Activated naive CD4-positive, alpha-beta T cell treated with anti-CD3 and anti-CD28 coated beads, Interleukin-2, amount 10 ng/mL, durations not matched to agents 7 days and 5 days (primary cell): ENCODE measurements at places on chromosomes 12 and 14.

- DNase-seq = no peak
These were observed 160.7 kb upstream of the TMTC1 start for GRCh38 chr12:29944269-29945000.

- no peak for DNase-seq
These were observed 78.6 kb downstream of the DAAM1 start for GRCh38 chr14:59267046-59267445.

GRCh38 chr12:70074510-70074909 lies 168.7 kb upstream of the CNOT2 start:
- DNase-seq = no peak

DNA sequence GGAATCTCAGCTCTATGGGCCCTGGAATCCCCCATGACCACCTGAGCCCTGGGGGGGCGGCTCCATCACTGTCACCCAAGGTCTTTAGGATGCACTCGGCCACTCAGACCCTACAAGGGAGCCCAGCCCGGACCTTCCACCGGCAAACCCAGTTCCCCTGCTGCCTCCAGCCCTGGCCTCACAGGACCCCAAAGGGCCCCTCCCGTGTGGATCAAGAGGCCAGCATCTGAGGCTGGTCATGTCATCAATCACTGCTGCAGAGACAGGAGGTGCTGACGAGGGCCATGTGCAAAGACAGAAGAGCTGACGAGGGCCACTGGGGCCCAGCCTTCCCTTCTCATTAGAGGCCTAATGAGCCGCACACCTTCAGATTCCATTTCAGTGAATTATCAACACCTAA lies 39.0 kb upstream of the SFSWAP start:
- no peak for DNase-seq

GRCh38 chr14:70879448-70879847 lies 27.8 kb upstream of the PCNX1 start:
- no peak for DNase-seq

DNA sequence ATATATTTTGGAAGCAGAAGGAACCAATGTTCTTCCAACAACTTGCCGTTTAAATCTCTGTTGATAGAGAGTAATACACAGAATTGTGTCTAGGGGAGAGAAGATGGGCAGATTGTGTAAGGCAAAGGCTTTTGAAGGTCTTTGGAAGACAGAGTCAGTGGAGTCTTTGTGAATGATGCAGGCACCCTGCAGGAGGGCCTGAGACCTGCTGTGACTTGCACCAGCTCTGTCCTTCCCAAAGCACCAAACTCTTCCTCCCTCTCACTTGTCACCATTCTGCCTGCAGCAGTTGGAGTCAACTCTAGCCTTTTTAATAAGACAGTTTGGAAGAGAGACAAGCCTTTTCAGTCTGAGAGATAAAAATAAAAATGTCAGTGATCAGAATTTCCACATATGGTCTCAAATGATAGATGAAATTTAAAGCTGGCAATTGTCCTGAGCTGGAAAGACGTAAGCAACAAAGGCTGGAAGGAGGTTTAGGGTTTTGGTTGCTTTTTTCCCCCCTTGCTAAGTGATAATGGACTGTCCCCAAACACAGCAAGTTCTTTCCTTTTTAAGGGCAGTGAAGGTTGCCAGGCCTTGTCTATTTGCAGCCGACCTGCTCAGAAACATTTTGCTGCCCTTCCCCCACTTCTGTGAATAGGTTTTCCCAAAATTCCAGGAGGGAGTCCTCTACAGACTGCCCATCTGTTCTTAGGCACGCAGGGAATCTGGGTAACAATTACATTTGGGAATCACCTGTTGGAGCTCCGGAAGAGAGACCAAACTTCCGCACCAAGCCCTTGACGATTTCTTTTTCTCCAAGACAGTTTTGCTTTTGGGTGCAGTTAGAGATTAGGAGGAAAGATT lies 103.0 kb upstream of the NTF3 start:
- no peak for DNase-seq

DNA sequence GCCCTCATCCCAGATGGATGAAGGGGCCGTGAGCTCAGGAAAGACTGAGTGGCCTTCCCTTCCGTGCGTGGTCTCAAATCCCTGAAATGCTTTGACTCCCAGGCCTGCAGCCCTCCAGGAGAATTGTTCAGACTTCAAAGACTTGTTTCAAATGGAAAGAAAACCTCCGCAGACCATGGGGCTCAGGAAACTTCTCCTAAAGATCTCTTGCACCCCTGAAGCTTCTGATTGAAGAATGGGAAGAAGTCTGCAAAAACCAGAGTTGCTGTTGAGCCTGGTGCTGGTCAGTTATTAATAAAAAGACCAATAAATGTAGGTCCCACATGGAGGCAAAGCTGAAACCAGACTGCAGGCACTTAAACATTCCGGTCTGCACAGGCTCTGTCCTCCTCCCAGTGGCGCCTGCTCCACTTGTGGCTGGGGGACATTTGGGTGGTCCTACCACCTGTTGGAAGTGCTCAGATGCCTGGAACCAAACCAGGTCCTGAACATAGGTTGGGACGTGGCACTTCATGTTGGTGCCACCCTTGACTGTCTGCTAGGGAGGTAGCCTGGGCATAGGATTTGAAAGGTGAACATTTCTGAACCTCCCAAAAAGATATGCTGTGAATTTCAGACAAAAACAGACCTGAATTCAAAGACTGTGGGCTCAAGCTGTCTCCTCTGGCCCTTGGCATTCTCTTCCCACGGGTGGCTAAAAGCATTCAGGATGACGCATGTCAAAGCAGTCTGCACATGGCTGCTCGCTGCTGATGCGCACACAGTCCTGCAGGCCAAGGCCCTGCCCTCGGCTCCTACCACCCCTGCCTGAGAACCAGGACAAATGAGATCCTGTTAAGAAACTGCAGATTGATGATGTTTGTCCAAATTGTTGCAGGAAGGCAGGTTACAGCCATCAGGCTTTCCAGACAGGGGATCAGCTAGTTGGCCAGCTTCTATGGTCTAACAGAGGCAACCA lies 36.2 kb upstream of the MEG3 start:
- no peak for DNase-seq

- DNase-seq = no peak
These were observed 142.7 kb downstream of the TBX5 start for GRCh38 chr12:114263056-114263805.

DNA sequence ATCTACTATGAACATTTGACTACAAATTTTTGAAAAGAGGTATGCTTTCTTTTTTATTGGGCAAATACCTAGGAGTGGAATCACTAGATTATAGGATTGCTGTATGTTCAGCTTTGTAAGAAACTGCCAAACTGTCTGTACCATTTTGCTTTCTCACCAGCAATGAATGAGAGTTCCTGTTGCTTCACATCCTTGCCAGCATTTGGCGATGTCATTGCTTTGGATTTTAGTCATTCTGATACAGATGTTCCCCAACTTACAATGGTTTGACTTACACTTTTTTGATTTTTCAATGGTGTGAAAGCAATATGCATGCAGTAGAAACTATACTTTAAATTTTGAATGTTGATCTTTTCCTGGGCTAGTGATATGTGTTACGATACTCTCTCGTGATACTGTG lies 328.7 kb downstream of the RAD51B start:
- DNase-seq = no peak

GRCh38 chr14:21987937-21988336 lies 314.3 kb upstream of the OR4E1 start:
- peak; percentile 33 for DNase-seq

- DNase-seq = no peak
These were observed 156.5 kb downstream of the KCNK10 start for GRCh38 chr14:88166616-88167015.

DNA sequence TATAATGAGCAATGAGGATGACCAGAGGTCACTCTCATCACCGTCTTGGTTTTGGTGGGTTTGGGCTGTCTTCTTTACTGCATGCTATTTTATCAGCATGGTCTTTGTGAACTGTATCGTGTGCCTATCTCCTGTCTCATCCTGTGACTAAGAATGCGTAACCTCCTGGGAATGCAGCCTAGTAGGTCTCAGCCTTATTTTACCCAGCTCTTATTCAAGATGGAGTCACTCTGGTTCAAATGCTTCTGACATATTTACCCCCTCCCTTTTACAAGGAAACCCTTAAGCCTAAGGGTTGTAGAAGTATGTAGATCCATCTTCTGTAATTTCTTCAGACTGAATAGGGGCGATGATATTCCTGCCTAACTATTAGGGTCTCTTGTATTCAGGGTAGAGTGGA lies 8.4 kb downstream of the IFI27L1 start:
- DNase-seq = no peak

- DNase-seq = no peak
These were observed 43.8 kb downstream of the SENP1 start for GRCh38 chr12:48061938-48062719.

GRCh38 chr12:42648061-42648460 lies 58.5 kb upstream of the PRICKLE1 start:
- DNase-seq = no peak

DNA sequence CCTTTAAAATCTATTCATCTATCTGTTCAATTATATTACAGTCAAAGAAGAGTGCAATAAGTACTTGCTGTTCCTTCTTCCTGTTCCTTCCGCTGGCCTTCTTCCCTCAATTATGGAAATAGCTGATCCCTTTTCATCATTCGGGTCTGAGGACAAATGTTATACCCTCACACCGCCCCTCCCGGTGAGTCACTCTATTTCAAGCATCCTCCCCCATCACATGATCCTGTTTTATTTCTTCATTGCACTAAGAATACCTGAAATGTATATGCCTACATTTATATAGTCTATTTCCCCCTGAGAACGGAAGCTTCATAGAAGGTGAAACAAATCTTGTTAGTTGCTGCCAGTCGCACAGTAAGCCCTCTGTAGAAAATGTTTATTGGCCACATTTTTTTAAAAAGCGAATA lies 2.5 kb downstream of the SLC38A1 start:
- DNase-seq = peak; percentile 61

DNA sequence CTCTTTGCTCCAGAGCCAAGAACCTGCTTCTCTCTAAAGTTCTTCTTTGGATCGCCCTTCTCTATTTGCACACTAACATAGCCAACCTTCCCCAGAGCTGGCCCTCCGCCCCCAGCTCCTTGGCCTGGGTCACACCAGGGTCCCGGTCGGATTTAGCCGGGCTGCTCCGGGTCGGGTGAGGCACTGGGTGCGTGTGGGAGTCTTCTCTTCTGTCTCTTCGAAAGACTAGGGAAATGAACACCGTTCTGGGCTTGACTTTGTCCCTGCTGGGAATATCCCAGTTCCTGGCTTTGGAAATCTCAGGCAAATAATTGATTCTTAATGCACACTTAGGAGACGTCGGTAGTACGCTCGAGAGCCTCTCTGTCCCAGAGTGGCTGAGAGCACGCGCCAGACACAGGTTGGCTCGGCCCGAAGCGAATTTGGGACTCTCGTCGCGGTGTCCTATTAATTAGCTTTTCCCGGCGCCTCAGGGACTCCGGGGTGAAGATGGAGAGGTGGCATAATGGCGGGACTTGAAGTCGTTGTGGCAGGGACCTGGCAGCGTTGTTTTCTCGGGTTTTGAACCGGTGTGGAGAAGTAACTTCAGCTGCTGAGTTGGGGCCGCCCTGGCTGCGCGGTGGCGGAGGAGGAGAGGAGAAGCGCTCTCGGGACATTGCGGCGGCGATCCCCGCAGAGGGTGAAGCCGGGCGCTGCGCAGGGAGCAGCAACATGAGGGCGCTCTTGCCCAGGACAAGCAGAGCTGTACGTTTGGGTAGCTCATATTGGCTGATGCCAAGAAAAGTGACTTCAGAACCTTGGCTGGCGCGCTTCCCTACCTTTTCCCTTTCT lies 7.5 kb downstream of the FOXG1 start:
- DNase-seq = no peak

DNA sequence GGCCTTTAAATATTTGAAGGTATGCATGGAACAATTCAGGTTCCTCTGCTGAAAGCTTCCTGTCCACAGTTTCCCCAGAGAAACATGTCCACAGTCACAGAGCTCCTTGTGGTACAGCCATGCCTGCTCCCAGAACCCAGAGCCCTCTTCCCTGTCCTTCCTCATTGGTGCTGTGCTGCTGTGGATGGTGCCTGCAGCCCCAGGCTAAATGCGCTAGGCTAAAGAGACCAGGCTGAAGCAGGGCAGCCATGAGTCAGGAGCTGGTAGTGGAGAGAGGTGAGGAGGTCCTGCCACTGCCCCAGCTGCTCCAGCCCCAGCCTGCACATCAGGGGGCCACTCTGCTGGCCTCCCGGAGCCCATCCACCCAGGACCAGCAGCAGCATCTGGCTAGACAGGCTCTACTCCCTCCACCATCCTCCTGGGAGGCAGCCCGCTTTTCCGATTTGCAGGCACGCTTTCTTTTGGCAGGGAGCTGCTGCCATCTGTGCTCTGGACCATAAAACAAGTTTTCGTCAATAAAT lies 65.4 kb upstream of the DDX11 start:
- DNase-seq = no peak

- no peak for DNase-seq
These were observed 2.7 kb downstream of the FZD10 start for GRCh38 chr12:130164936-130165335.

DNA sequence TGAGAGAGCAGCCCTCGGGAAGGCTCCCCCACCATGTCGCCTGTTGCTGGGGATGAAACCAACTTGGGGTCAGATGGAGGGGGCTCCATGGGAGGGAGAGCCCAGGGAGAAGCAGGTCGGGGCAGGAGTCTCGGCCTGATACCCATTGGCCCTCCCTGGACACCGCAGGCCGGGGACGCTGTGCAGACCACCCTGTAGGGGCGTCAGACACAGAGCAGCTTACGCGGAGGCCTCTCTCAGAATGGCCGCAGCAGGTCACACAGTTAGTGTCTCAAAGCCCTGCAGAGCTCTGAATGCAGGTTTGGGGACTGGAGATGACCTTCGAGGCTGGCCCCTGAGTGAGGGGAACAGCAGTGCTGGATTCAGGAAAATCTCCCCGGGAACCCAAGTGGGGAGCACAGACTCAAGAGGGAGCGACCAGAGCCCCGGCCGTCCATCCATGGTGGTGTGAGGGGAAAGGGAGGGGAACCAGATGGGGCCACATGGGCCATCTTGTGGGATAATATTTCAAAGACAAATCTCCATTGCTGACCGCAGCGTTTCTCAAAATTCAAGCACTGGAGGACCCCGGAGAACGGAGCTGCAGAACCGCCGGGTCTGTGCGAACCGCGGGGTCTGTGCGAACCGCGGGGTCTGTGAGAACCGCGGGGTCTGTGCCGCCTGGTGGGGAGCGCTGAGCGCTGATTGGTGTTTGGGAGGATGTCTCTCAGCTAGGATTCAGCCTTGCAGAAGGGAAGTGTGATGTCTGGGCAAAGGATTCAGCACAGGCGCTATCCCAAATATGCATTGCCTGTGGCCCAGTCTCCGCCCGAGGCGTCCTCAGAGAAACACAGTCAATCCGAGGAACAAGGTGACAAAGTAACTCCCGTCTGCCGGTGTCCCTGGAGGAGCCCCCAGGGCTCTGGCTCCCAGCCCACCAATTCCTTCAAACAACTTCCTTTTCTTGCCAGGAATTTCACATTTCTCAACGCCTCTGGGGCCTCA lies 324.4 kb upstream of the RTL1 start:
- DNase-seq = no peak
